Activated T-helper 1 cell treated with anti-CD3 and anti-CD28 coated beads, Interleukin-2, amount 50 U/mL, for 16 hours (primary cell): ENCODE measurements at places on chromosomes 3 and 15.

DNA sequence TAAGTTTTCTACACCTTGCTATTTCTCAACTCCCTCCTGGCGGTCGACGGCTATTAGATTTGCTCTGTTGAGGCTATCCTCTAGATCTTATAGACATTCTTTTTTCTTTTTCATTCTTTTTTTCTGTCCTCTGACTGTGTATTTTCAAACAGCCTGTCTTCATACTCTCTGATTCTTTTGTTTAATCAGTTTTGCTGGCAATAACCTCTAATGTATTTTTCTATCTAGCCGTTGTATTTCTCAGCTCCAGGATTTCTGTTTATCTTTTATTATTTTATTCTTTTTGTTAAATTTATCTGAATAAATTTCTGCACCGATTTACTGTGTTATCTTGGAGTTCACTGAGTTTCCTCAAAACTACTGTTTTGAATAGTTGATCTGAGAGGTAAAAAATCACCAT, 31.5 kb downstream of the NLGN1 start:
- no peak for DNase-seq

- no peak for DNase-seq
Observed at GRCh38 chr3:129625072-129625874, 18.8 kb upstream of the PLXND1 start.

DNA sequence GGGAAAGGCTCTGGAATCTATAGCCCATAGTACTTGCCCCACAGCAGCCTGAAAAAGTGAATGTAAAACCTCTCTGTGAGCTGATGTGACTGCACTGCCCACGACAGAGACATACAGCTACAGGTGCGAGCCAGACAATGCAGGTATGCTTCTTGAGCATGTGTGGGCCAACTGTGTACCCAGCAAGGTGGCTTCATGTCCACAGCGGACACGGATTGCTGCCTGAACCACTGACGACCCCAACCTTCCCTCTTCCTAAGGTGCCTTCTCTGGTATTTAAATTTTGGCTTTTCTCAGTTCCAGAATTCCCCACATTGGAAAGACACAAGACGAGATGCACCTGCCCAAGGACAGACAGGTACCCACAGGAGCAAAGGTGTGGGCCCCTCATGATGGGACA, 65.8 kb downstream of the SCN5A start:
- DNase-seq: no peak

DNA sequence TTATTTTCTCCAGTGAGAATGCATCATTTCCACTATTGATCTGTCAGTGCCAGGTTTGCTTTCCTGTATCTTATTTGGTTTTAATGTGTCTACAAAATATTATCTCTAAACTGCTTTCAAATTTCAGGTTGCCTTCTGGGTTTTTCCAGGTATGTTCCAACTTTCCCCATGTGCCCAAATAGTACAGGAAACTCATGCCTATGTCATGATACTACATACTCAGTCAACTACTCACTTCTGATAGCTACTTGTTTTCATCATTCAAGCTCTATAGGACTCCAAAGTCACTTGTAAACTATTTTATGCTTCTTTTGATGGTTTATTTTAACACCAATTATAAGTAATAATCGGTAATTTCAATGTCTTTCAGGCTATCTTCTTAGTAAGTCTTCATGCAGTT, 134.8 kb upstream of the TTC14 start:
- no peak for DNase-seq

DNA sequence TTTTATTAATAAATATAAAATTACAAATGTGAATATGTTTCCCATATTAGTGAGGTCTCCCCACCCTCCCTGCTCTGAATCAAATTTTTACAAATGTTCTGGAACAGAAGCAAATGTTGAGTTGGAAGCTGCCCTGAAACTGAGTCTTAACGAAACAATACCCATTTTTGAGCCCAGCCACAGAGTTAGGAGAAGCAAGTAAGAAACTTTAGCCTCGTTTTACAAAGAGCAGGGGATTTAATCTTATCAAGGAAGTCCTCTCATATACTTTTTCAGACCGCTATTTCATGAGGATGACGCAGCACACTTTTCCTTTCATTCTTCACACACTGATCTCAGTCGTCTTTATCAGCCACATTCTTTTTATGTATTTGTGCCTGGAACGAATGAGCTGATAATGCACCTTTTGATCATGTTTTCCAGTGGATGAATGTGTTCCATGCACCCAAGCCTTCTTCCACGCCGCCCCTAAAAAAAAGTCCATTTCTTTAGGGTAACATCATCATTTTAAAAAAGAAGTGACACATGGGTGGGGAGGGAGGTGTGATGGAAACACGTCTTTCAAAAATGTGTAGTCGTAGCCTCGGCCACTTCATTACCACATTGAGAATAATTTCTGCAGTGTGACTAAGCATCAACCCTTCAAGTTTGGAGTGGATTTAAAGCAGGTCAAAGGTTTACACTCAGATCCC, 48.1 kb downstream of the SETMAR start:
- DNase-seq: no peak

GRCh38 chr3:140456974-140457373, 220.9 kb upstream of the TRIM42 start:
- no peak for DNase-seq

- DNase-seq: no peak
Observed at GRCh38 chr3:14925729-14926591, 21.4 kb upstream of the NR2C2 start.

DNA sequence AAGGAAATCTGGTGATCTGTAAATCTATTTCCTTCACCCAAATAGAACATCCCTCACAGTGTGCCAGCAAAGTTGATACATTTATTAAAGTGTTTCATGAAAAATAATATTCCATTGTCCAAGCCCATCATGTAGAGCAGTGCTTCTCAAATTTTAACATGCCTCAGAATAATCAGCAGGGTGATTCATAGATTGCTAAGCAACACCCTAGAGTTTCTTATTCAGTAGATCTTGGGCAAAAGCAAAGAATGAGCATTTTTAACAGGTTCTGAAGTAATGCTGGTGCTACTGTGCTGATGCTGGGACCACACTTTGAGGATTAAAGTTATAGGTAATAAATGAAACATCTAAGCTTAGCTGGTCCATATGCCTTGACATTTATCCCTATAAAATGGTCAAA, 210.5 kb downstream of the ZIC4 start:
- no peak for DNase-seq

GRCh38 chr3:131491775-131492174, 11.0 kb downstream of the MRPL3 start:
- DNase-seq: no peak

DNA sequence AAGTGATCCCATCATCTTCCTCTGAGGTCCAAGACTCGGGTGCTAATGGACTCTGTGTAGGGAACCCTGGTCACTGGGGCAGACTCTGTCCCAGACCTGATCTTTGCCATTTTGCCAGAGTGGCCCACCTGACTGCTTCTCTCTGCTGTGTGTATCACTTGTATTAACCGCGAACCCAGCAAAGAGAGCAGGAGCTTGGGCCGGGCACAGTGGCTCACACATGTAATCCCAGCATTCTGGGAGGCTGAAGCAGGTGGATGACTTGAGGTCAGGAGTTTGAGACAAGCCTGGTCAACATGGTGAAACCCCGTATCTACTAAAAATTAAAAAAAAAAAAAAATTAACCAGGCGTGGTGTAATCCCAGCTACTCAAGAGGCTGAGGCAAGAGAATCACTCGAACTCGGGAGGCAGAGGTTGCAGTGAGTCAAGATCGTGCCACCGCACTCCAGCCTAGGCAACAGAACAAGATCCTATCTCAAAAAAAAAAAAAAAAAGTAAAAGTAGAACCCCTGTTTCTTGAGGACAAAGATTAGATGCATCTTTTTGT, 32.9 kb upstream of the CYP11A1 start:
- DNase-seq: no peak

- DNase-seq: no peak
Observed at GRCh38 chr3:140432229-140432669, 245.6 kb upstream of the TRIM42 start.

DNA sequence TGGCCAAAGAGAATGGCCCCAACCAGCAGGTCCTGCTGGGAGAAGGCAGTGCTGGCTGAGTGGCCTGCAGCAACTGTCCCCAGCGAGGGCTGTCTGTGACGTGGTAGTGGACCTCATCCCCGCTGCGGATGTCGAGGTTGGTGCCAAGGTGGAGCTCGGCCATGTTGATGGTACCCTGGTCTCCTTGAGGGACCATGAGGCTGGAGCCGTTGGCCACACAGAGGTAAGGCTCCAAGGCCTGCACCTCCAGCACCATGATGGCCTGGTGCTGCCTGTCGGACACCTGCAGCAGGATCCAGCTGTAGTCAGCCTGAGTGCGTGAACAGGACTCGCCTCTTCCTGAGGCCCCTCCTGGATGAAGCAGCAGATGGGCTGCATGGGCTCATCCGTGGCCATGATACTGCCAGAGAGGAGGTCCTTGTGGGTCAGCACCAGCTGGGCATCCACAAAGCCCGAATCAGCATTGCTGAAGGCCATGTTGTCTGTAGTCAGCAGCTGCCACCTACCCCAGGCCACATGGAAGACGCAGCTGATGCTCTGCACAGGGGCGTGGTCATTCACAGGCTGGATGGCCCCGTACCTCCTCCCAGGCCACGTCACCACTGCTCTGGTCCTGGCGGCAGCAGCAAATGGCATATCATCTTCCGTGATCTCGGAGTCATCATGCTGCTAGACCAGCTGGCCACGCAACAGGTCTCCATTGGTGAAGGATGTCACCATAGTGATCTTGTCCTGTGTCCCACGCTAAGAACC, 167.5 kb downstream of the GOLGA6L4 start:
- no peak for DNase-seq

DNA sequence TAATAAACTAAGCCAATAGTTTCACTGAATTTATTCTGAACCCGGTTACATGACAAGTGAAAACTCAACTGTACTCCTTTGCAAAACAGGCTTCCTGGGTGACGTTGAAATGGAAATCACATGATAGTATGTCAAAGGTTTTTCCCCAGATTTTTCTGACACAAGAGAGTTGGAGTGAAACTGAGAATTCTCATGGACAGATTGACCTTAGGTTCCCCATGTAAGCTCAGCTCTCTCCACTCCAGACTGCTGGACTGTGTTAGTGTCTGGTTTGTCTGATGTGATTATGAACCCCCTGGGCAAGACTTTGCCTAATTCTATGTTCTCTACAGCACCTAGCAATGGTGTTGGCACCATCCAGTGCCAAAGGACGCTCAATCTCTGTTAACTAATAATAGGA, 219.7 kb upstream of the COL8A1 start:
- no peak for DNase-seq

- DNase-seq: no peak
Observed at GRCh38 chr3:126112531-126113237, 28.8 kb upstream of the SLC41A3 start.

- DNase-seq: no peak
Observed at GRCh38 chr3:156483426-156483825, 71.5 kb downstream of the SSR3 start.

GRCh38 chr3:54853573-54854404, 74.1 kb downstream of the LRTM1 start:
- no peak for DNase-seq

- no peak for DNase-seq
Observed at GRCh38 chr3:181458857-181459256, 252.9 kb upstream of the SOX2 start.

GRCh38 chr15:60375306-60375705, 22.5 kb downstream of the ANXA2 start:
- DNase-seq: no peak

- no peak for DNase-seq
Observed at GRCh38 chr3:108486941-108487340, 23.5 kb downstream of the MYH15 start.

DNA sequence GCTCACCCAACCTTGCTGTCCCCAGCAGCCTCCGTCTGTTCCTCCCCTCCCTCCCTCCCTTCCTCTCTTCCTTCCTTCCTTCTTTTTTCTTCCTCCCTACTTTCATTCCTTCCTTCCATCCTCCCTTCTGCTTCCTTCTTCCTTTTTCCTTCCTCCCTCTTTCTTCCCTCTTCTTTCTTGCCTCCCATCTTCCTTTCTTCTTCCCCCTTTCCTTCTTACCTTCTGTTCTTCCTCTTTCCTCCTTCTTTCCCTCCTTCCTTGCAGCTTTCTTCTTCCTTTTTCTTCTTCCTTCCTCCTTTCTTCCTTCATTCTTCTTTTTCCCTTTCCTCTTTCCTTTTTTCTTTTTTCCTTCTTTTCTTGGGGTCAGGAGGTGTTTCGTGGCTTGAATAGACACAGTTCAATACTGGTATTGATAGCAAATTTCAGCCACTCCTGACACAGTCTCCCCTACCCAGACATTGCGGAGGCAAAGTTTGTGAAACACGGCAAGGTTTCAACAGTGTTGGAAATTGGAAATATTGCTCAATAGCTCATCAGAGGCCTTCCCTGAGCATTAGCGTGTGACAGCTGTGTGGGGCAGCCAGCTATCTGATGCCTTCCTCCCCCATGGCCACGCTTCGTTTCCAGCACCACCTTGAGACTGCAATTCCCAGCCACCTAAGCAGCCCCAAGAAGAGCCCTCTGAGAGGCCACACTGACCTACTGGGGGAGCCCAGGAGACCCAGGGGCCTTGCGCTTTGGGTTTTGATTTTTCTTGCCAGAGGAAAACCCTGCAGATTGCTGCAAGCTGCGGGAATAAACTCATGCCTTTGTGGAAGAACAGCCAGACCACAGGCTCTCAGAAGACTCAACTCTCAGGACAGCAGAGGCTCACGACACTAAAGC, 82.2 kb downstream of the KLF15 start:
- no peak for DNase-seq

DNA sequence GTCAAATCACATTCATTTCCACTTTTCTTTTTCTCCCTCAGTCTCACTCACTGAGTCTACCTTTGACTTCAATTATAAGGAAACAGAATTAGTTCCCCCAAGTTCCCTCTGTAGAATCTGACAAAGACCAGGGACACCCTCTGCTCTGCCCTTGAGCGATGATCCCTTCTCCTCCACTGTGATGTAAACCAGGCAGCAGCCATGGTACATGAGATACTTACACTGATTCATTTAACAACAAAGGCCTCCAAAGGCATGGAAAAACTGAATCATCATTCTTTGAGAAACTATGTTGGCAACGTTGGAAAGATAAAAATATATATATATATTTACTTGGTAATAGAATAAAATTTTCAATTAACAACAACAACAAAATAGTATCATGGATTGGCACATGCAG, 84.1 kb downstream of the P3H2 start:
- DNase-seq: no peak

- DNase-seq: no peak
Observed at GRCh38 chr3:197093871-197094270, 64.3 kb upstream of the MELTF start.

- DNase-seq: no peak
Observed at GRCh38 chr3:145727476-145727875, 433.5 kb downstream of the PLOD2 start.

DNA sequence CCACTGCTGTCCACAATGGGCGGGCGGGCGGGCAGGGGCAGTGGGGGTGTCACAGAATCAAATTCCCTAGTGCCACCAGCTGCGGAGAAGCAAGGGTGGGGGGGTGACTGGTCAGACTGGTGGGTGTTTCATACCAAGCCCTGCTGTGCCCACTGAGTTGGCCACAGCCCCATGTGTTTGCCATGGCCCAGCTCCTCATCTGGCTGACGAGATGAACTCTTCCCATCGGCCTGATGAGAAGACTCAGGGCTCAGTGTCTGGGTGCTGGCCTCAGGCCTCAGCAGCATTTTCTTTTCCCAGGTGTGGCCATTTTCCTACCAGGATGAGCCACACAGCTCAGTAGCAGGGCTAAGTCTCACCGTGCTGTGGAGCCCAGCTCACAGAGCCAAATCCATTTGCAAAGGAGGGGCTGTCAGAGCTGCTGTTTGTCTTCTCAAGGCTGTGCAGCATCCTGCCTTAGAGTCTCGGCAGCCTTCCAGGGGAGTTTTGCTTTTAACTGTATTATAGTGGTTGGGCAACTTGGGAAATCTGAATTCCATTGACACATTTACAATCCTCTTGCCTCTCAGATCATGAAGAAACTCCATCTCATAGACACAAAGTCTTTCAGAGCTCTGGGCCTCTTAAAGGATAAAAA, 176.8 kb downstream of the ABHD5 start:
- no peak for DNase-seq
